ENCODE measurements at places on chromosomes 2 and 18.

DNA sequence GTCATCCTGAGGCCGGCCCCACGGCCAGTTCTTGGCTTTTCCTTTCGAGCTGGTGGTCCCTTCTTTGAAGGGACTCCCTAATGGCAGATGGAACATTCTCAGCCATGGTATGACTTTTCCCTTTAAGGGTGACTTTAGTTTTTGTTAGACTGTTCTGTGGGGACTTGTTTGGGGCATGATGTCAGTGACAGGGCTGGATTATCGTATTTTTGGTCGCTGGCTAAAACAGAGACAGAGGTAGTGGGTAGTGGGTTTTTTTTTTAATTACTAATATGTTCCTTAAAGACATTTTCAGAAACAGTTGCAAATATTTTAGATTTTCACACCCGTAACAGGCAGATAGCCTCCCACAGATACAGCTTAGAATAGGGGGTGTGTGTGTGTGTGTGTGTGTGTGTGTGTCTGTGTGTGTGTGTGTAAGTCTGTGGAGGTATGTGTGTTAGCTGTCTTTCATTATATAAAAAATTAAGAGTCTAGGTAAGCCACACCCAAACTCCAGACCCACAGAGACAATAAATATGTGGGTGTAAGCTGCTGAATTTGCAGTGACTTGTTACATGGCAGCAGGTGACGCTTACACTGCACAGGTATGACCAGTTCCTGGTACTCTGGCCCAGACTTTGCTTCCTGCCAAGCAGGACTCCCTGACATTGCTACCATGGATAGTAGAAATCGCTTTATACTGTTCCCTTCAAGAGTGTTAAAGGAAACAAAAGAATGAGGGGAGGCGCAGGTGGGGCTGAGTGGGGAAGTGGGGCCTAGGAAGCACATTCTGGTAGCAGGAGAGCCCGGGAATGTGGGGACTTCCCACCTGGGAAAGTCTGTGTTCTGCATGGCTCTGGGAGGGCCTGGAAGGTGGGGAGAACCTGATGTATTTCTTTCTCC lies 20.9 kb downstream of the NCK2 start:
- DNase-seq = no peak

DNA sequence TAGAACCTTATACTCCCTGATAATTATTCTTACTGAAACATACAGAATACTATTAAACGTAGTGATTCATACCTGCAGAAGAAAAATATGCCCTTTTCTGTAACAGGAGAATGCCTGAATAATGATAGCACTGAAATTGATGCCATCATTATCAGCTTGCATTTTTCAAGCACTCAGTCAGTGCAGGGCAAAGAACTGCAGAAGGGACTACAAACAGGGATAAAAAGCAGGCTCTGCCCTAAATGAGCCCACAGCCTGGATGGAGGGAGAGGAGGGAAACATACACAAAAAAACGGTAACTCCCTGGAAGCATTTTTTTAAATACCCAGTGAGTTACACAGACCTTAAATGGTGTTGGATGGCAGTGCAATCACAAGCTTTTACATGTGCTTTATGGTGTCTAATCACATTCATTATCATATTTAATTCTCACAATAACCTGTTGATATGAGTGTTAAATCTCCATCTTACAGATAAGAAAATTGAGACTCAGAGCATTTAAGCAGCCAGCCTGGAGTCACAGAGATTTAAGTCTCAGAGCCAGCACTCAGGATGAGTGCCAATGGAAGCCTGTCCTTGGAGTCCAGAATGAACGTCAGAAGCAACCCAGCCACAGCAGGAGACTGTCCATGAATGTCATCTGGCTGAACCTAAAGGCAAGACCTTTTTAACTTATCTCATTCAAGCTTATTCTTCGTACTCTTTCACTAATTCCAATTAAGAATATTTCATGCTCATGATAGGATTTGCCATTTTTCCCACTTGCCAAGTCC lies 139.3 kb upstream of the CTNNA2 start:
- no peak for DNase-seq

GRCh38 chr2:68753318-68753717 lies 18.7 kb downstream of the ARHGAP25 start:
- no peak for DNase-seq

DNA sequence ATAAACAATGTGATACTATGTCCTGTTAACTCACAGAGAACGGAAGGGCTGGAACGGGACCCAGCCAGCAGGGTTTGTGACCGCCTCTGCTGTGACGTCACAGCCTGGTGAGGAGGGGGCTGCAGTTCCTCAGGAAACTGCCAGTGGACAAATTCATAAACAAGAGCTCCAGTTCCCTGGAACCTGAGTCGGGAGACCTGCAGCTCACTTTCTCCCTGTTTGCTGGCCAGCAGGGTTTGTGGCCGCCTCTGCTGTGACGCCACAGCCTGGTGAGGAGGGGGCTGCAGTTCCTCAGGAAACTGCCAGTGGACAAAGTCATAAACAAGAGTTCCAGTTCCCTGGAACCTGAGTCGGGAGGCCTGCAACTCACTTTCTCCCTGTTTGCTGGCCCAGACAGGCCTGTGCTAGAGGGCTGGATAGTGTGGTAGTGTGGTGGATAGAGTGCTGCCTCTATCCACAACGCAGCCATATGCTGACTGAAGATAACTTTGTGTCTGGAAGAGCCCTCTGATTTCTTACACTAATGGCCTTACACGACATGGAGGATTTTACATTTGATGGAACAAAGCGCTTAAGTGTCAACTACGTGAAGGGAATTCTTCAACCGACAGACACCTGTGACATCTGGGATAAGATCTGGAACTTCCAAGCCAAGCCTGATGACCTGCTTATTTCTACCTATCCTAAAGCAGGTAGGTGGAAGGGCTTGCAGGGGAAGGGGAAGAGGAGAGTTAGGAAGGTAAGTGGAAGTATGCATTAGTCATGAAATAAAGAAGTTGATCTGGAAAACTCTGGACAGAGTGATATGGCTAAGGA lies at the start of gene SULT1C4:
Gene SULT1C4, plus strand, starts transcription at position 140 of the 816 bp plus-strand sequence. Its CDS starts 384 bp downstream, at position 524.
- DNase-seq = no peak

DNA sequence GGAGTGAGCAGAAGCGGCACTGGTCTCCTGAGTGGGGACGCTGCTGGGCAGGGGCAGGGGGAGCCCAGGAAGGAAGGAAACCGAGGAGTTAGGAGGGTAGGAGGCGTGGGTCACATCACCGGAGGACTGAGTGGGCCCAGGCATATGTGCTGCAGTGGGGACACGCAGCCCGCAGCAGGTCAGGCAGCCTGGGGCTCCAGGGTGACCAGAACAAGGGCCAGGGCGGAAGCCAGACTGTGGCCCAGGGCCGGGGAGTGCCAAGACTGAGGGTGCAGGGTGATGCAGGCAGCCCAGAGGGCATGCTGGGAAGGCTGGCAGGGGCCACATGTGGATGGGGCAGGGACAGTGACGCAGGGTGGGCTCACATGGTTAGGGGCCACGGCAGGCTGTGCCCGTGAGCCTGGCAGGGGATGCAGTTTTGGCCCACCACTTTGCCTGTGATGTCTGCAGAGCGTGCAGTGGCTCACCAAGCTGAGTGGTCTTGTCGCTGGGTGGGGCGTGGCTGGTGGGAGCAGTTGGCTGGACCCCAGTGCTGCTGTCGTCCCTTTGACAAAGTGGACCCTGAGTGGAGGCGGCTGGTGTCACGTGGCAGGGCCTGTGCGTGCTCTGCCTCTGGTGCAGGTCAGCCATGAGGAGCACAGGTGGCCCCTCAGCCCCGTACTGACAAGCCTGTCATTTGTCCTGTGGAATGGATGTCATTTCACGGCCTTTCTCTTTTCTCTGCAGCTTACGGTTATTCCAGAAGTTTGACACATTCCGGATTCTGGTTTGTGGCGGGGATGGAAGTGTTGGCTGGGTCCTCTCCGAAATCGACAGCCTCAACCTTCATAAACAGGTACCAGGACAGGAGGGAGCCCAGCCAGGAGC lies 87.1 kb downstream of the DGKD start:
- no peak for DNase-seq

GRCh38 chr2:46829231-46829995 lies 86.2 kb downstream of the MCFD2 start:
- no peak for DNase-seq

GRCh38 chr2:3539836-3540235 lies 18.3 kb downstream of the RNASEH1 start:
- no peak for DNase-seq

- DNase-seq = no peak
These were observed 998.8 kb upstream of the LRRTM1 start for GRCh38 chr2:81303321-81303720.

- no peak for DNase-seq
These were observed 617.0 kb downstream of the LRP1B start for GRCh38 chr2:141513853-141514252.

- no peak for DNase-seq
These were observed 323.1 kb downstream of the RBM43 start for GRCh38 chr2:150938527-150938926.

- DNase-seq = no peak
These were observed 106.9 kb downstream of the MSH2 start for GRCh38 chr2:47509821-47510385.

DNA sequence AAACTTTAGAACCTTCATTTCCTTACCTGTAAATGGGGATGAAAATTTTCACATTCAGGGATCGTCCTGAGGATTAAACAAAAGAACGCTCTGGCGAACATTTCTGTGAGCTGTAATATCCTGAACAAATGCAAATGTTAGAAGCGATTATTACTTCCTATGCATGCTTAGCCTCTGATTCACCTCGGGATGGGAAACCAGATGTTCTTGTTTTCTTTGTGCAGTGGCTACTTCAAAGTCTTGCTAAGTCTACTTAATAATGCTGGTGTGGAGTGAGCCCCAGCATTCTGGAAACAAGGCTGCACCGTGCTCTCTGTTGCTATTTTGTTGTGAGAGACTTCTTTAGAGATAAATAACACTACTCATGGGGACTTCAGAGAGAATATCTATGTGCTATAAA lies 119.1 kb upstream of the PELI1 start:
- no peak for DNase-seq

DNA sequence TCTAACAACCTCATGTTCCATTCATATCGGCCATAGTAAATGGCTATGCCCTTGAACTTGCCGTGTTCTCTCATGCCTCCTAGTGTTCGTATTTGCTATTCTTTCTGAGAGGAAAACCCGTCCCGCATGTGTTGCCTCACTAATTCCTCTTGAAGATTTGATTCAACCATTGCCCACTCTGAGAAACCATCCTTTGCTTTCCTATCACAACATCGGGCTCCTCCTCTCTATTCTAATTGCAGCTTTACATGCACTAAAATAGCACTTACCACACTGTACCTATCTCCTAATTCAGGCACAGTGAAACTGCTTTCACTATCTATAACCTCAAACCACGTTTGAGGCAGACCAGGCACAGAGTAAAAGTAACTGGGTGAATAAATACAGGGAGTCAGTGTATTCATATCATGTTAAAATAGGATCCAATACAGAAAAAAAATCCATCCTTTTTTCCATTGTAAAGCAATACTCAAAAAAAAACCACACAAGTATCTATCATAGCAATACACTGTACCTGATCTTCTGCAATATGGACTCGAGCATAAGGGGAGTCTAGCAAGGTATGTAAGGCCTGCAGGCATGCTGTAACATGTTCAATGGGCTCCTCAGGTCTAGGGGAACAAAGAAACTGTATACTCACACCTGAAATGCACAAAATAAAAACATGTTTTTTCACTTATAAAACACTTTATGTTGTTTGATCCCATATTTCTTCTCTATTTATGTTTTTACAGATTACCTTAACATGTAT lies 39.0 kb upstream of the STRN start:
- DNase-seq = no peak

DNA sequence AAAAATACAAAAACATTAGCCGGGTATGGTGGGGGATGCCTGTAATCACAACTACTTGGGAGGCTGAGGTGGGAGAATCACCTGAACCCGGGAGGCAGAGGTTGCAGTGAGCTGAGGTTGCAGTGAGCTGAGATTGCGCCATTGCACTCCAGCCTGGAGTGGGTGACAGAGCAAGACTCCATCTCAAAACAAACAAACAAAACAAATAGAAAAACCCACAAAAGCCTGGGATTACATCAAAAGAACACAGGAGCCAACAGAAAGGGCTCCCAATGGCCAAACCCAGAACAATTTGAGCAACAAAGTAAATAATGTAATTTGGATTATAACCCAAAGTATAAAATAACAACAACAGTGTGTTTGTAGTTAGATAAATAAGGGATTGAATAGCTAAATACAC lies 159.8 kb downstream of the UXS1 start:
- no peak for DNase-seq

GRCh38 chr2:20649576-20649975 lies 1.3 kb downstream of the HS1BP3 start:
- no peak for DNase-seq
